MV-4-11 (cell line): ENCODE measurements at places on chromosomes 4 and X.

- peak; percentile 51 for DNase-seq
These were observed 23.5 kb upstream of the IRAK1 start for GRCh38 chrX:154043003-154043763.

GRCh38 chrX:2627272-2627867 lies 63.7 kb upstream of the CD99 start:
- DNase-seq, result no peak

DNA sequence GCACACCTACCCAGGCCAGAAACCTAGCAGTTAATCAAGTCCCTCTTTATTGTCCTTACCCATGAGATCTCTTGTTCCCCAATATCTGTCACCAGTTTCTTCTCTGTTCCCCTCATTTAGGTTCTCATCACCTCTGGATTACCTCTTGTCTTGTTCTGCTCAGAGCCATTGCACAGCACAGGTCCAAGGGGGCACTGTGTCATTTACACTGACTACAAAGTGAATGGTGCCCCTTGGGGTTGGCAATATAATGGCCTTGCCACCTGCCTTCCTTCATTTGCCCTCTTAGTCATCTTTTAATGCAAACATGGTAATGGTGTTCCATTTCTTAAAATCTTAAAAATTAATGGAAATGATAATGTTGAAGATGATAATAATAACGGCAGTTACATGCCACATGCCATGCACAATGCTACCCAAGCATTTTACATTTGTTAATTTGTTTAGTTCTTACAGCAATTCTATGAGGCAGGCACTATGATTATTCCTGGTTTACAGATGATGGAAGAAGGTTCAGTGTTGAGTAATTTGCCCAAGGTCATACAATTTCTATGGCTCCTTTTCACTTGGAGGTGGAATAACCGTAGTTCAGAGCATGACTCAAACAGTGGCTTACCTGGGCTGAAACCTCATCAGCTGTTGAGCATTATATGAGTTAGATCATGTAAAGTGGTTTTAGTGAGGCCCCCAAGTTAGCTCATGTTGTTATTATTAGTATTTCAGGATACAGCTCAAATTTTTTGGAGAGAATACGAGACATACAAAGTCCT lies 117.9 kb downstream of the RASL11B start:
- no peak for DNase-seq

DNA sequence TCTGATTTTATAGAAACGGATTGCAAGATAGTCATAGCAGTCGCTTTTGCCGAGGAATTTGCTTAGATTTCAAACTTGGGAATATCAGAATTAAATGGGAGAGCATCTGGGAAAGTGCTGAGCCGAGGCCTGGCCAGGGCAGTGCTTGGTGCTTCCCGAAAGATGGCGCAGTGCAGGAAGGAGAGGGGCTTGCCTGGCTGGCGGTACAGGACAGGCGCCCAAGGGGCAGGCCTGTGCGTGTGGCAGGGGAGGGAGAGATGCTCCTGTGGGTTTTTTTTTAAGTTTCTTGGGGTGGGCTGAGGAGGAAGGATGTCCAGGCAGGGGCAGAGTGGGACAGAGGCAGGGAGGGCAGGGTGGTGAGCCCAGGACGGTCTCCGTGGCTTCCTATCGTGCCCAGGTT lies 241.1 kb downstream of the AFAP1 start:
- DNase-seq, result no peak

GRCh38 chr4:148029781-148030180 lies 297.9 kb downstream of the ARHGAP10 start:
- DNase-seq, result peak; percentile 21

- DNase-seq, result no peak
These were observed 15.6 kb downstream of the RPS3A start for GRCh38 chr4:151114986-151115385.

- no peak for DNase-seq
These were observed 3.0 kb upstream of the CLNK start for GRCh38 chr4:10687526-10687925.

DNA sequence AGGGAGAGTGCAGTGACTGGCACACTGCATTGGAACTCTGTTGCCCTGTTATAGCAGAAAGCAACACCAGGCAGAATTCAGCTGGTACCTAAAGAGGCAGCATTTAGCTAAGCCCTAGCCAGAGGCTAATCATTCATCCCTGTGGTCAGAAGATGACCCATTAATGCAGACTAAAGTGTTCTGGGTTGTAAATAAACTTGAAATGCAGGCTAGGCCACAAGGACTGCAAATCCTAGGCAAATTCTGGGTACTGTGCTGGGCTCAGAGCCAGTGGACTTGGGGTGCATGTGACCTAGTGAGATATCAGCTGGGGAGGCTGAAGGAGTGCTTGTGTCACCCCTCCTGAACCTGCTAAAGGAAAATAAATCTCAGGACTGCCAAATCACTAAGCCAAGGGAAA lies 91.2 kb downstream of the LPAR4 start:
- DNase-seq, result no peak

DNA sequence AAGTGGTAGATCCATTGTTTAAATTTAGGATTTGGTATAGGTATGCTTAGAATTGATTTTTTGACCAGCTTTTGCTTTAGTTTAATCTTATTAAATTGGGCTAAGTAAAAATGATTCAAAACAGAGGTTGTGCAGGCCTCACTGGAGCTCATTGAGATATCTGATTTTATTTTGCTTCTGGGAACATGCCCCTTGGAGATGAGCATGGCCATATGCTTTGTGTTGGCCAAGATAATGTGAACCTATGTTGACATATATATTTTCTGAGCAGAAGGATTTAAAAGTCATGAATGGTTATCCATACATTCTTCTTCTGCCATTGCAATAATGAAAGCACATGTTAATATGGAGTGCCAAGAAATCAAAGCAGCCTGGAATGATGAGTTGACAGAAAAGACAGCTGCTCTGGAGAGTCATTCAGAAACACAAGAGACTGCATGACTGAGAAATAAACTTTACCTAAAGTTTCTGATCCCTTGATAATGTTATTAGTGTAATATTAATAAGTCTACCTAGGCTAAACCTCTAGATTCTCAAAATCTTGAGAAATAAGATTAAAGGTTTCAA lies 489.7 kb upstream of the GNPDA2 start:
- DNase-seq, result no peak

- no peak for DNase-seq
These were observed 3.1 kb downstream of the TEX13D start for GRCh38 chrX:124335598-124335997.

GRCh38 chr4:137664046-137664387 lies 131.7 kb upstream of the PCDH18 start:
- no peak for DNase-seq

DNA sequence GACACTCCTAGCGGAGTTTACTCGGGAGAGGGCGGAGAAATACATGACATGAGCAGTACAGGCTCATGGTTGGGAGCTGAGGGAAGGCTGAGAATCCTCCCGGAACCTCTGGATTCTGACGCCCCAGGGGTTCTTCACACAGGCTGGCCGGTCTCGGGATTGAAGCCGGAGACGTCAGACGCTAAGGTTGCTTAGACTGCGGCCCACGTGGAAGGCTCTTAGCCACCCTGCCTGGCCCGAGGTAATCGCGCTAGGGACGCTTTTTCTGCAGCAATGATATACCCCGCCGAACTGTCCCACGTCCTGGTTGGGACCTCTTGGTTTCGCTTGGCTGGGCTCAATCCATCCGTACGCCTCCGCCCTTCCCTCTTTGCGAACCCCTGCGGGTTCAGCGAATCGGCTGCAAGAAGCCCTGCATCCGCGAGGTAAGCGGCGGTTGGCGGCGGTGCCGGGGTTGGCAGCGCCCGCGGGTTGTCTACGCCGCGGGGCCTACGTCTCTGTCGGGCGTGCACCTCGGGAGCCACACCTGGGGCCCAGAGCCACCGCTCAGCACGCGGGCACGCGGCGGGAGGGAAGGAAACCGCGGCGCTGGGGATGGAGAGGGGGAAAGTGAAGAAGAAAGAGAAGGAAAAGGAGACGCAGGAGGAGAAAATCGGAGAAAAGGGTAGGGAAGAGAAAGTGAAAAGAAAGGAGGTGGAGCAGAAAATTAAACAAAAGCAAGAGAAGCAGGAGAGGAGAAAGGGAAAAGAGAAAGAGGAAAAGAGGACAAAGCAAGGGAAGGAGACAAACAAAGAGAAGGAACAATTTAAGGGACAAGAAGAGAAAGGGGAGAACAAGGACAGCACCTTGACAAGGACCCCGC lies at the start of gene ARL9:
ARL9 (plus strand) TSS at position 523 of the 862 bp plus-strand sequence; CDS start at position 595, 72 bp downstream.
- DNase-seq, result no peak

DNA sequence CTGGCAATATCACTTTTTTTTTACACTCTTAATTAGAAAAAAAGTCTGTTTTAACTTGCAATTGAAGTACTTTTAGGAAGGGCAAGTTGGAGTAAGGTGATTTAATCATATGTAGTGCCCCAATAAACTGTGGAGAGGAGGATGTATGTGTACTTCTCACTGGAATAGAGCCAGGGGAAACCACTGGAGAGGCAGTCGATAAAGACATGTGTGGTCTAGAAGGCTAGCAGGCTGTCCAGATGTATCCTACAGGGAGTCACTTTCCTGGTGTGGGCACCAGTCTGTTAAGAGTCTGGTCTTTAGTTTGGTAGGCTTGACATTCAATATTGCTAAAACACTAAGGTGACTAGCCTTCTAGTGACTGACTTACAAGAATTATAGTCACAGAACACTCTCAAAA lies 9.6 kb upstream of the SGMS2 start:
- peak; percentile 5 for DNase-seq

DNA sequence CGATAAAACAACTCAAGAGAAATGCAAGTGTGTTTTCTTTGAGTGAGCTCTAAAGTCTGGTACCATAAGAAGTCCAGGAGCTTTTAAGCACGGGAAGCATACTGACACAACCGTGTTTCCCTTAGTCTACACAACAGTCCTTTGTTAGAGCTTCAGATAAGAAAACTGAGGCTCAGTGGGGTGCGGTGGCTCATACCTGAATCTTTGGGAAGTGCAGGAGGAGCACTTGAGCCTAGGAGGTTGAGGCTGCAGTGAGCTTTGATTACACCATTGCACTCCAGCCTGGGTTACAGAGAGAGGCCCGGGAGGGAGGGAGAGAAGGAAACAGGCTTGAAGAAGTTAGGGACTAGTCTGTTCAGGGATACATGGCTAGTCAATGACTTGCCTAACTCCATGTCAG lies 21.9 kb downstream of the LEF1 start:
- no peak for DNase-seq

- no peak for DNase-seq
These were observed 59.2 kb downstream of the SHROOM3 start for GRCh38 chr4:76494243-76494642.

GRCh38 chrX:101079736-101080270 lies 1.1 kb downstream of the TMEM35A start:
- no peak for DNase-seq

DNA sequence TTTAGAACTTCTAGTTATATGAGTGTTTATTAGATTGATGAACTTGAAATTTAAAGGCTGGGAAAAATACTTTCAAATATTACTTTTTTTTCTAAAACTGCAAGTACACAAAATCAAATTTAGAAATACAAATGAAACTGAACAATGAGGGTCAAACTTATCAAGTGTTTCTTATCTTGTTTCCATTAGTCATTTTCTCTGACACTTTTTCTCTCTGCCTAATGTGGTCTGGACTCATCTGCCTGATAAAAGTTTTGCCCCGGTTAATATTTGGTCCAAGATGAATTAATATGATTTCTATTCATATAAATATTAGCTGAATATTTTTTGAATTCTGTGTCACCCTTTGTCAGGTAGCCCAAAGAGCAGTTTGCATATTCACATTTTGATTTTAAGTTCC lies 8.7 kb upstream of the HPGDS start:
- no peak for DNase-seq
